T-cell (primary cell): ENCODE measurements at places on chromosomes 1 and 21.

DNA sequence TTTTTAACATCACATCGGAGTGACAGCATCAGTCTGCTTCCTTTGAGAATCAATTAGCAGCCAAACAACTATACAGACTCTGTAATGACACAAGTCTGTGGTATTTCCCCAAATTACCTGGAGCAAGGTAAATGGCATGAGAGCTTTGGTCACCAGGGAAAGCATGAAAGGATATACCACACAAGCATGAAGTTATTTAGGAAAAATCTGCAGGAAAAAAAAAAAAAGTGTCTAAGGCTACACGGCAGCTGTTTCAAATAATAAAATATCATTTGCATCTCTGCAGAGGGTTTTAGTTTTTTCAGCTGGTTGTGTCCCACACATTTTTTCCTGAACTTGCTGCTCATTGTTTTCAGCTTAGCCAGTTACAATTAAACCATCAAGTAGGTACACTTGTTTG, 234.7 kb downstream of the TTLL7 start:
- no peak for DNase-seq

- no peak for DNase-seq
Observed at GRCh38 chr1:179295164-179295755, 1.7 kb downstream of the SOAT1 start.

DNA sequence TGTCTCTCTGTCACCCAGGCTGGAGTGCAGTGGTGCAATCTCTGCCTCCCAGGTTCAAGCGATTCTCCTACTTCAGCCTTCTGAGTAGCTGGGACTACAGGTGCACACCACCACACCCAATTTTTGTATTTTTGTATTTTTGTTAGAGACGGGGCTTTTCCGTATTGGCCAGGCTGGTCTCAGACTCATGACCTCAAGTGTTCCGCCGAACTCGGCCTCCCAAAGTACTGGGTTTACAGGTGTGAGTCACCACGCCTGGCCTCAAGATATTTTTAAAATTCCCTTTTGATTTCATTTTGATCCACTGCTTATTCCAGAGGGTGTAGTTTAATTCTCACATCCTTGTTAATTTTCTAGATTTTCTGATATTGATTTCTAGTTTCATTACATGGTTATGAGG, 3.8 kb downstream of the IFI44L start:
- no peak for DNase-seq

DNA sequence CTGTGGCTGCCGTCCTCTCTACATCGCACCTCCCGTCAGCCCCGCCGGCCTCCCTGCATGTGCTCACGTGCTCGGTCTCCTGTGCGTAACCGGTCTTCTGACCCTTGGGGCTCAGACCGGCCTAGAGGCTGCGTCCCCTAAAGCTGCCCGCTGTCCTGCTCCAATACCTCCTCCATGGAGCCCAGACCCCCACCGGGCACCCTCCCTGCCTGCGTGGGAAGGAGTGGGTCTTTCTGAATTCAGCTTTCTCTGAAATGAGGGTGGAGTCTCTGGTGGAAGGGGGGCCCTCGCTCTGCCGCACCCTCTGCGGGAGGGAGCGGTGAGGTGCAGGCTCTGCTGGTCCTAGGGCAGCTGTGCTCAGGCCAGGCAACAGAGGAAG, 18.7 kb upstream of the POFUT2 start:
- no peak for DNase-seq

DNA sequence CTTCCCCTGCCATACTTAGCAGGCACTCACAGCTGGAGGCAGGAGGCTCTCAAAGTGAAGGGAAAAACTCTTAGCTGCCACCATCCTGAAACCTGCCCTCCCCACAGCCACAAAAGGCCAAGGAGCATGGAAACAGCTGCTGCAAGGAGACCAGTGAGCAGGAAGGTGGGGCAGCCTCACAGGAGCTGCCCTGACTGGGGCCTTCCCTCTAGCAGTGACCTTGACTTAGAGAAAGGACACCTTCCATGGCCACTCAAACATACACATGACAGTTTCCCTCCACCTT, 126.3 kb downstream of the HIVEP3 start:
- DNase-seq: no peak

GRCh38 chr1:29481031-29481430, 244.7 kb downstream of the PTPRU start:
- no peak for DNase-seq

- DNase-seq: no peak
Observed at GRCh38 chr1:110184446-110184845, 25.7 kb upstream of the KCNC4 start.

DNA sequence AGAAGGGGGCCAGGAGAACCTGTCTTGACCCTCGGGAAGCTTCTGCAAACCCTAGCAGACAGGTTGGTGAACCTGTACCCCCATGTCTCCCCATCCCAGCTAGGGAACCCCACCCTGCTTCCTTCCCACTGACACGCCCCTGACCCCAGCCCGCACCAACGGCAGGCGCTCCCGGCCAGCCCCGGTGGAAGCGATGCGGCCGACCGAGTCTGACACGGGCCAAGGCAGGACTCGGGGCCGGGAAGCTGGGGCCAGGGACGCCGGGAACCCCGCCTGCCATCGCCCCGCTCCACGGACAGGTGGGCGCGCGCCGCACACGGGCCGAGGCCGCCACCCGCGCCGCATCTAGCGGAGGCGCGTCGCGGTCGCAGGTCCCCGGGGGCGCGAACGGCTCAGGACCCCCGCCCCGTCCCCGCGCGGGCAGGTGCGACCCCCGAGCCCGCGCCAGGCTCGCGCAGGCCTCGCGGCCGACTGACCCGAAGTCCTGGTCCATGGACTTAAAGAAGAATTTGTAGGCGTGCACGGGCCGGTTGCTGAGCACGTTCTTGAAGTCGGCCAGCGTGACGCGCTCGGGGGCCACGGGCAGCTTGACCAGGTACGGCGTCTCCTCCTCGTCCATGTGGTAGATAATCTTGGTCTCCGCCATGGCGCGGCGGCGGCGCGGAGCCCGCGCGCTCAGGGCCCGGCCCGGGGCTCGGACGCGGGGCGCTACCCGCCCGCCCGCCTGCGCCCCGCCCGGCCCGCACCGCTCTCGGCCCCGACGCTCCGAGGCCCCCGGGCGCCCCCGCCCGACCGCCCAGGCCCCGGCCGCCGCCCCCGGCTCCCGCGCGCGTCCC, 580 bp downstream of the DVL1 start:
- no peak for DNase-seq

GRCh38 chr21:37535130-37535529, 168.6 kb downstream of the DYRK1A start:
- no peak for DNase-seq

- no peak for DNase-seq
Observed at GRCh38 chr1:208209286-208209685, 34.9 kb downstream of the PLXNA2 start.

DNA sequence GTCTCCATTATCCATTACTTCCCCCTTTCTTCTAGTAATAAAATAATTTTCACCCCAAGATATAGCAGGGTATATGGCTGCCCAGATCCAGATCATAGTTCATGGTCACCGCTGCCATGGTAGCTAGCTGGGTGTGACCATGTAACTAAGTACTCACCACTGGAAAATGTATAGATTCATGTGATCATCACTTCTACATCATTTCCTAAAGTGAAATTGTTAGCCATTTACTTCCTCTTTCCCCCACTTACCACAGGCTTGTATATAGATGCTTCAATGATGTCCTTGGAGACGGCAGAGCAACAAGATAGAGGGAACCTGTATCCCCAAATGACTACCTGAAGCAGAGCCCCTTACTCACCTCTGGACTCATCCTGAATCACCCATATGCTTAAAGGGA, 22.7 kb upstream of the EYA3 start:
- no peak for DNase-seq

DNA sequence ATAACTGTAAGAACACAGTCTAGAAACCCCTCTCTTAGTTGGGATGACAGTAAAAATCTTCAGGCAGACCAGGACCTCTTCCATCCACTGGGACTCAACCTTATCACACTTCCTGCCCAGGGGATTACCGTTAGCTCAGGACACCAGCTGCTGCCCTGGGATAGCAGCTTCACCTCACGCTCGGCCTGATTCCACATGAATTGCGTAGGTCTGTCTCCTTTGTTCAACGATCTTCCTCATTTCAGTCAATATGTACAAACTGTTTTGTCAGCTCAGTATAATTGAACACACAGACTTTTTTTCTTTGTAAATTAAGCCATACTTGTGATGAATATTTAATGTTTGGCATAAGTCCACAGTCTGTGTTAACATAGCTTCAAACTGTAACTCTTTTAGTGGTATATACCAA, 290.4 kb downstream of the GRIK1 start:
- no peak for DNase-seq

DNA sequence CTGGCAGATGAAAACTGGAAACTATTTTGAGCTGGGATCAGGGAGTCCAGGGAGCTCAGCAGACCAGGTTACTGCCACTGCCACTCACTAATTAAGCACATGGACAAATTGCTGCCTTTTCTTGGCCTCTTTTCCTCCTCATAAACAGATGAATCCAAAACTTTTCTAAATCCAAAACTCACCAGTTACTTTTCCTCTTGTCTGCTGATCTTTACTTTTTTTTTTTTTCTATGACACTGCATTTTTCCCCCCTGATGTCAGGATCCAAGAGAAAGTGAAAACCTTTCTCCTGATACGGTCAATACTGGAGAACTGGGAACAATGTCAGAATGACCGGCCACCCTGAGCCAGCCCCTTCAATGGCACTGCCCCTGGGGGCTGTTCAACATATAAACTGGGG, 405.8 kb downstream of the DUSP10 start:
- DNase-seq: no peak

GRCh38 chr1:207181847-207182246, 77.8 kb downstream of the C4BPA start:
- DNase-seq: no peak

GRCh38 chr1:29682919-29683295, 446.6 kb downstream of the PTPRU start:
- no peak for DNase-seq

DNA sequence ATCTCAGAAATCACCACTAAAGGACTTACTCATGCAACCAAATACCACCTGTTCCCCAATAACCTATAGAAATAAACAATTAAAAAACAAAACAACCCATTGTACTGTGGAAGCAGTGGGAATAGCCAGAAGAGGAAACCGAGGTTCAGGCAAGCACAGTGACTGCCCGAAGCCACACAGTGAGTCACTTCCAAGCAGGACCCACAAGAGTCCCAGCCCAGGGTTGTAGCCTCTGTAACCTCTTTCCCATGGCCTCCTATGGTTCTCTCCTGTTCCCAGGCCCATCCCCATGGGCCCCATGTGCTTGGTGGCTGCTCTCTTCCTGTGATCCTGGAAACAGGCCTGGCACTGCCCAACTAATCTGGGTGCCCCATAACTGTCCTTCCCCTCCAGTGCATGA, 29.0 kb upstream of the HTR1D start:
- no peak for DNase-seq

DNA sequence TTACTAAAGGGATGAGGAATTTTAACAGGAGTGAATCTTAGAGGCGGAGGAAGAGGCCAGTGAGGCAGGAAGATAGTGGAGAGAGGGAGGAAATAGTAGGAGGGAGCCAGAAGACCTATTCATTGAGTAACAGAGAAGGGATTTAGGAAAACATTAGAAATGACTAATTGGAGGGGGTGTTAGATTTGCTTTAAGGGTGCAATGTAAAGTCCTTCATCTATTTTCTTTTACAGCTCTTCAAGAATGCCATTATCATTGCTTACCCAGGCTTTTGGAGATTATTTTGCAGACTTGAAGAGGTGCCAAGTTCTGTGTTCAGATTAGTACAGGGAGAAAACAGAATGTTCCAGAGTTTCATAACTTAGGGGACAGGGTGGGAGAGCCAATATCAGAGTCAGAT, 33.8 kb downstream of the OR10J1 start:
- no peak for DNase-seq

DNA sequence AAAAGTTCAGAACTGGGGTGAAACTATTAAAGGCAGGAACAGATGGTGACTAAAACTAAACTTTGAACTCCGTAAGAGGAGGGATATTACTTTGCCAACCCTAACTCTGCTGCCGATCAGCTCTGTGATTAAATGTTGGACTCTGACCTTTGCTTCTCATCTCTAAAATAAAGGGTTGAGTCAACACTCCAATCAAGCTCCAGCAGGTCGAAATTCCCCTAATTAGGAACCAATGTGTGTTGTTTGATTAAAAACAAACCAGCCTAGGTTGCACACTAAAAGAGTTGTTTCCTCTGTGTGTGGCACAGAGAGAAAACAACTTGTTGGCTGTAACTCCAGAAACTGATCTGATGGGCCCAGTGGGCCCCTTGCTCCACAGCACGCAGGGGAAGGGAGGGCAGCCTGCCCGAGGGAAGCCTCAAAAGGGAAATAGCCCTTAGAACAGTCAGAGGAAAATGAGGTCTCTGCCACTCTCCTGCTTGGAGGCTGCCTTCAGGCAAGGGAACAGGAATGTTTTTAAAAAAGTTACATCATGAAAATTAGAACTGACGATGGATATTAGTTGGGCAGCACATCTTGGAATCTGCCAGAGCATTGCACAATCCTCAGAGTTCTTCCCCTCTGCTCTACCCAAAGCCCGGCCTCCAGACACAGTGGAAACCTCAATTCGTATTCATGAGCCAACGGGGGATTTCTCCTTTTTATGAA, 69.3 kb downstream of the KCTD3 start:
- DNase-seq: no peak

GRCh38 chr1:10692401-10693021, 103.9 kb downstream of the CASZ1 start:
- DNase-seq: peak; percentile 74

DNA sequence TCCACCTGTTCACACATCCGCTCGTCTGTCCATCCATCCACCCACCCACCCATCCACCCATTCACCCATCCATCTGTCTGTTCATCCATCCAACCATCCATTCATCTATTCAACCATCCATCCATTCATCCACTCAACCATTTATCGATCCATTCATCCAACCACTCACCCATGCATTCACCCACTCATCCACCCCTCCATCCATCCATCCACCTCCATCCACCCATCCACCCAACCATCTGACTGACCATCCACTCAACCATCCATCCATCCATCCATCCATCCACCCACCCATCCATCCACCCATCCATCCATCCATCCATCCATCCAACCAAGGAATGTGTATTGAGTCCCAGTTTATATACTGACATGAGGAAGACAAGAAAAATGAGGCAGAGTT, 73.1 kb downstream of the UMODL1 start:
- DNase-seq: no peak

DNA sequence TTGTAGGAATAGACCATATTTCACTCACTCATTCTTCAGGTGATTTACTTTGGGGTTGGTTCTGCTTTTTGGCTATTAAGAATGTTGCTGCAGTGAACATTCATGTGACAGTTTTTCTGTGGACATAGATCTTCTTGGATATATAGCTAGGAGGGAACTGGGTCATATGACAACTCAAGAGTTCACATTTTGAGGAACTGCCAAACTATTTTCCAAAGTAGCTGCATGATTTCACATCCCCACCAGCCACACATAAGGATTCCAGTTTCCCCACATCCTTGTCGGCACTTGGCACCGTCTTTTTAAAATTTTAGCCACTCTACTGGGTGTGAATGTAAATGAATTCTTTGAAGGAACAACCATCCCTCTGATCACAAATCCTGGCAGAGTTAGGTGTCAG, 126.0 kb downstream of the PRDM2 start:
- no peak for DNase-seq

DNA sequence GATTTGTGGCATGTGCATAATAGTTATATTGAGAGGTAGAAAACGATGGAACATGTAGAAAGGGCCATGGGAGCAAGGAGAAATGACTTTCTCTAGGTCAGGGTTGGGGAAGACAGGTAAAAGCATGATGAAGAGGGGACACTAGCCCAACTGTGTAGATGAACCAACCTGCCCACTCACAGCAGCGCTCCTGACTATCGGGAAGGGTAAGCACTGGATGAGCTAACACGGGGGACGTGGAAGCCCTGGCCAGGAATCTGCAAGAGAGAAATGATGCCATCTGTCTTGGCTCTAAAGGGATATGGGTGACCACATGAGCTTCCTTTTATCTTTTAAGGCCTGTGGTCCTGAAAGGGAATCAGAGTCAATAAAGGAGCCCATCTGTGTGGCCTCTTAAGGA, 36.2 kb upstream of the TMEM125 start:
- no peak for DNase-seq
